Natural killer cell treated with Interleukin-12 subunit alpha and Interleukin-12 subunit beta and Interleukin-15 and Interleukin-18, amount 100 ng/mL, for 72 hours (primary cell): ENCODE measurements at places on chromosomes 2 and 18.

GRCh38 chr2:43162511-43162776 lies 64.0 kb downstream of the ZFP36L2 start:
- no peak for DNase-seq

GRCh38 chr18:57771626-57772025 lies 31.5 kb downstream of the ATP8B1 start:
- no peak for DNase-seq

DNA sequence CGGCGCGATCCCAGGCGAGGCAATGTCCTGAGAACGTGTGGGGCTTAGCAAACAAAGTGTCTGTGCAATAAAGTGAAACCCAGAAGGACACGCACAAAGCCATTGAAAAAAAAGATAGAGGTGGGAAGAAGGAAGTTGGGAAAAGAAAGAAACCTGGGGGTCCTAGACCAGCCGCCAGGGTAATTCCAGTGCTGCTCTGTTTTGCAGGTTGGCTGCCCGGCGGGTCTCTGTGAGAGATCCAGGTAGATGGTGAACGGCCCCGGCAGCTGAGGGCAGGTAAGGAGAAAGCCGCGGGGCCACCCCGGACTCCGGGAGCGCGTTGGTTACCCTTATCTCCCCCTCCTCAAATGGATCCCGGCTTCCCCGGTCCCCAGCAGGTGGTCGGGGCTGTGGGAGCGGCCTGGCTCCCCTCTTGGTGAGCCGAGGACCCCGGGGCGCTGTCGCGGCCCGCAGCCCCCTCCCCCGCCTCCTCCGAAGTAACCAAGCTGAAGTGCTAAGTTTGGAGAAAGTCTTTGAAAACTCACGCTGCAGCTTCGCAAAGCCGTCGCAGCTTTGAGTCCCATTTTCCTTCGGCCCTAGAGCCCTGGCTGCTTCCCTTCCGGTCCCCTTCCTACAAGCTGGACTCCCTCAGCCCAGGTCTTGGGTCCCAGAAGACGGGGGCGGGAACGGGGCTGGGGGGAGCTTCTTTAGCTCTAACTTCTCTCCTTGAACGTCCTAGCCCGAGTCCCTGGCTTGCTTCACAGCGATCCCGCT lies 588 bp downstream of the OTX1 start:
- no peak for DNase-seq

DNA sequence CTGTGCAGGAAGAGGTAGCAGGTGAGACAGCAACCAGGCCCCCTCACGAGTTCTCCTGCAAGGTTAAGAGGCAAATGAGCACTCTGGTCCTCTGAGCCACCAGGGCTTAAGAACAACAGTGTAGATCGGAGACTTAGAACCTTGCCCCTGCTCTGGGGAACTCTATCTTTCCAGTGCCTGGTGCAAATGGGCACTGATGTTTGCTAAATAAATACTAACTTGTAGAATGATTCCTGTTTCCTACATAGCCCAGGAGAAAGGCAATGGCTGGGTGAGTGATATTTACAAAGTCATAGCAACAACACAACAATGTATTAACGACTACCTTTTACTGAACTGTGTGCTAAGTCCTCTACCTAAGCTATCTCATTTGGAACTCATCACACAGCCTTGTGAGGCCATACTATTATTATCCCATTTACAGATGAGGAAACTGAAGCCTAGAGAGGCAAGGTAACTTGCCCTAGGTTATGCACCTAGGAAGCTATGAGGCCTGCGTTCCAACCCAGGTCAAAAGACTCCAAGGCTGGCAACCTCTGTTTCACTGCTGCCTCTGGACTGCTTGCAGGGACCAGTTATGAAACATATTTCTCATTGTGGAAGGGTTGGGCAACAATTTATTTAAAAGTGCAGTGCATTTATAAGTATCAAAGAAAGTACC lies 4.3 kb downstream of the ATP8B1 start:
- DNase-seq: no peak

GRCh38 chr18:66638856-66639629 lies 35.2 kb upstream of the CDH19 start:
- DNase-seq: no peak

- DNase-seq: no peak
Measured at GRCh38 chr2:157726946-157727345, 98.3 kb upstream of the ACVR1C start.

GRCh38 chr2:119638685-119639554 lies 40.1 kb upstream of the TMEM177 start:
- no peak for DNase-seq

GRCh38 chr2:74603282-74604000 lies 44.7 kb downstream of the M1AP start:
- no peak for DNase-seq

DNA sequence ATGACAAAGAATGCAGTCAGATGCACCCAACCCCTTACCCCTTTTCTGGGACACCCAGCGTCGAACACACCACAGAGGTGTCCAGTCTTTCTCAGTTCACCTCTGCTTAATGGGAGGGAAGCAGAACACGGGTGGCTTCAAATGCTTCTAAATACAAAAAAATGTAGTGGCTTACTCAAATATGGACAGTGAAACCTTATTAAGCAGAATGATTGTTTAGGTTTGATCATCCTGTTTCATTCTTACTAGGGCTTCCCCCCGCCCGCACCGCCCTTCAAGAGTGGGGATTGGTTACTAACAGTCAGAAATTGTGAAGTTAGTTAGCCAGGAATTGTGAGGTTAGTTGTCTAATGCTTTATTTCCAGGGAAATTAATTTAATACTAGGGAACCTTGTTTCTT lies 21.6 kb downstream of the ATG16L1 start:
- DNase-seq: no peak

- DNase-seq: no peak
Measured at GRCh38 chr18:12006488-12006840, 25.2 kb downstream of the IMPA2 start.

GRCh38 chr2:25664183-25664964 lies 9.0 kb downstream of the DTNB start:
- DNase-seq: no peak

DNA sequence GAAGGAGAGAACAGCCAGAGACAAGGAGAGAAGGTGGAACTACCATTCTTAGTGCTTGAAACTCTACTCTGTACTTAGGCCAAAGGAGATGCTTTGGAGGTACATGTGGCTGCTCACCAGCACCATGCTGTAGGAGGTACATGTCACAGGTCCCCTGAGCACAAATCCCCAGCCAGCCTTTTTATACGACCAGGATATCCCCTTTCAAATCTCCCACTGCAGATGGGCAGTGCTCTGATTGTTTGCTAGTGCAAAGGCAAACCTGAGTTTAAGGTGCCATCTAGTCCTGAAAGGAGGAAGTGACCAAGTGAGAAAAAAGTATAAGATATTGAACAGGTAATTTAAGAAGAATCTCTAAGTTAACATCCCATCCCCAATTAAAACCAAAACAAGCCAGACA lies 17.1 kb upstream of the TTC21B start:
- DNase-seq: no peak

DNA sequence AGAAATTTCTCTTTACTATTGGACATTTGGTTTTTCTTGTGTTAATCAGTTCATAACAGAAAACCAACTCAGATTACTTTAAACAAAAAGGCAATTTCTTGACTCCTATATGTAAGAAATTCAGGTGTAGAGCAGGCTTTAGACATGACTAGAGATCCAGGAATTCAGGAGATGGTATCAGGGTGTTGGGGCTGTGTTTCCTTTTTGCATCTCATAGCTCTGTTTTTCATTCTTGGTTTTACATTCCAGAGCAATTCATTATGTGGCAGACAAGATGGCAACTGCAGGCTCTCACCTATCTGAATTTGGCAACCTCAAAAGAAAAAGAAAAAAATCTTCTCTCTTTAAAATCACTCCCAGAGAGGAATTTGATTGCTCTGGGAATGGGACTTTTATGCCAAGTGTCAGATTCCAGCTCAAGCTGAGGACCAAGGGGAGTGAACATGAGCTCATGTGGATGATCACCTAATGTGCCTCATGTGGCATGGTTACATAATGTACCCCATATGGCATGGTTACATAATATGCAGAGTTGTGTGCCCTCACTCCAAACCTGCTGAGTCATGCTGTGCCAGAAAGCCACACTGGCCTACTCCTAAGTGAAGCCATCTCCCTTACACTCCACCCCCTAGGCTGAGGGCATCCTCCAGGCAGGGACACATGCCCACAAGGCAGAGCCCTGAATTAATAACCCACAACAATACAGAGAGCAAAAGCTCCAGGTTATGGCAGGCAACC lies 282.7 kb downstream of the MBD2 start:
- no peak for DNase-seq

- DNase-seq: no peak
Measured at GRCh38 chr2:95700519-95700918, 108.7 kb downstream of the TRIM43 start.

GRCh38 chr2:218861645-218862318 lies 2.2 kb downstream of the WNT6 start:
- DNase-seq: no peak

DNA sequence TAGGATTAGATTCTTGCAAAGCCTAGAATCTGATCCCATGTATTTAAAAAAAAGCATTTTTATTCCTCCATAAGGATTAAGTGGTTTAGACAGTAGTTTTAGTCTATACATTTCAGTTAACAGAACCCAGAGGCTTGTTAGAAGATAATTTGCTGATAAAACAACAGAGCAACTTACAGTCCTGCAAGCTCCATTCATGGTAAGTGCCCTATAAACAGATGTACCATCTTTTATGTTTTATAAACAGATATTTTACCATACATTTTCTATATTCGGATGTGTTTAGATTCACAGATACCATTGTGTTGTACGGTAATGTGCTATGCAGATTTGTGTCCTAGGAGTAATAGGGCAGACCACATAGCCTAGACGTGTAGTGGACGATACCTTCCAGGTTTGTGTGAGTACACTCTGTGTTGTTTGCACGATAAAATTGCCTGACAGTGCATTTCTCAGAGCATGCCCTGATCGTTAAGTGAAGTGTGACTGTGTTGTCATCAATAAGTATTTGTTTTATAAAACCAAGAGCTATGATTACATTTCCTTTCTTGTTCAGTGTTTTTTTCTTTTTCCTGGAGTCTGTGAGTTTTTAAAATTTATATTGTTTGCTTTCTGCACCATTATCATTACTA lies 54.2 kb downstream of the CERS6 start:
- DNase-seq: no peak

- DNase-seq: no peak
Measured at GRCh38 chr2:232633413-232634205, at the start of gene EFHD1. TSS of gene EFHD1 (plus strand) at chr2:232633604. CDS start at chr2:232633705, 101 bp downstream.

DNA sequence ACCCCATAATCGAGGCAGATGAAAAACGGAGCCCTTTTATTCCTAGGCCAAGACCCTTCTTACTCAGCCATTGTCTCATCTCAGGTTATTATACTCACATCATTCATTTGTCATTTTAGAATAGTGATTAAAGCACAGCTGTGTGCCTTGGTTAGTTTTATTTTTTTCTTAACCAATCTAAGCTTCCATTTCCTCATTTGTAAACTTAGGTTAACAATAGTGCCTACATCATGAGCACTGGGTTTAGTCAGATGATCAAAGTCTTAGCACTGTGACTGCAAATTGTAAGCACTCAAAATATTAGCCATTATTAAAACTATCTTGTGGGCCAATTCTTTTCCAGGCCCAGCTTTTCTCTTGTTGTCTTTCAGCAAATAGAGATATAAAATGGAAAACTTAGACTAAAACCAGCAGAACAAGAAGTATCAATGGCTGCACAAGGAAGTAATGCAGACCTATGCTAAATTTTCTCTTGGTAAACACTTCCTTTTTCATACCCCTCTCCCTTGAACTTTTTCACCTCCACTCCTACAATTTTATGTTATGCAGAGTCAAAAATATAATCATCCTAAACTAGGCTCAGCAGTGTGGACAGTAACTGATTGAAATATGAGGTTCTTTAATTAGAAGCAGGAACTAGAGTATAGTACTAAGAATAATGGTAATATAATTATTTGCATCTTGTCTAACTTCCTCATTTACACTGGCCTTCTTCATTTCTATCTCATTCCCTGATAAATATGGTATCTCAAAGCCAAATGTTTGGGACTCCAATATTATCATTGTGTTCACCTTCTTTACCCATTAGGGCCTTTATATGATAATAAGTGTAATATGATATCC lies 21.5 kb upstream of the GALNT3 start:
- no peak for DNase-seq

DNA sequence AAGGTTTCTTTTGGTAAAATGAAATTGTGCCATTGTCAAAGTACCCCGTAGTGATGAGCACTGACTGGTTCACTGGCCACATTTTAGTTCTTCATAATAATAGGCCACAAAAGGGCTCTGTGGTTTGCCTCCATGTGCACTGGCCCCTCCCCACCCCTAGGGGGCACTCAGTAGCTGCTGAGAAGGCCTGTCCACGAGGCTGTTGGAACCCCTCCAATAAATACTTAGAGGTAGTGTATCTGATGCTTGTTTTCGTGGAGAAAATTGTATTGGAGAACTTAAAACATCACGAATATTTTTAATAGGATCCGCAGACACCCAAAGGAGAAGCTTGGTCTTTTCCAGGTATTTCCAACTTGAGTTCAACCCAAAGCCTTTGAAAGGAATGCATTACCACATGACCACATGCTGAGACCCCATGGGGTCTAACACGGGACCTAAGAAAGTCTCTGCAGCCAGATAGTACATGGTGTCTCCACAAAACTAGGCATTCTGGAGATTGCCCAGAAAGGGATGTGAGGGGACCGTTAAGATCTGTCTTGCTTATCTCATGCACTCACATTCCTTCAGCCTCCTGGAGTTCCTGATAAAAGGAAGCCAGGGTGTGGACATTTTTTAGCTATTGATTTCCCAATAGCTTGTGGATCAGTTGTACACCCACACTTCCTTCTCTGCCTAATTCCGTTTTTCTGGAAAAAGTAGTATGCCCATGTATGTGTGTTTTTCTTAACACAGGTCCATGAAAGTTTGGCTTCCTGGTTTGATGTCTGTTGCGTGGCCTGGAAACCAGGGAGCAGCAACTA lies 28.5 kb upstream of the NOSTRIN start:
- no peak for DNase-seq

GRCh38 chr2:178863130-178863855 lies 56.1 kb upstream of the TTN start:
- DNase-seq: no peak

- no peak for DNase-seq
Measured at GRCh38 chr2:9533663-9534062, 22.0 kb downstream of the ADAM17 start.

DNA sequence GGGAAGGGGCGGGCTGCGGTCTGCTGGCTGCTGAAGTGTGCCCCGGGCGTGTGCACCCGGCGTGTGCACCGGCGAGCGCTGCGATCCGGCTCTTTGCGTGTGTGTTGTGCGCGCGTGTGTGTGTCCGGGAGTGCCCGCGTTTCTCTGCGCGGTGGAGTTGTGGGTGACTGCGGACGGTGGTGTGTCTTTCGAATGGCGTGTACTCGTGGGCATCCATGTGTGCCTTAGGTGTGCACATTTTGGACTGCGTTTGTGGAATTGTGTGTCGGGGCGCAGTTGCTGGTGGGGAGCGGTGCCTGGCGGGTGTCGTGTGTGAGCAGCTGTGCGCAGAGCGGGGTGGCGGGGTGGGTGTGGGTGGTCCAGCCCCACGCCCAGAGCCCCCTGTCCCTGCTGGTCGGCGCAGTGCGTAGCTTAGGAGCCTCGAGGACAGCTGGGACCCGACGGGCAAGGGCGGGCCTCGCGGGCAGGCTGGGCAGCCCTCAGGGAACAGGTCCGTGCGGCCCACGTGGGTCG lies 533 bp downstream of the HPCAL1 start:
- no peak for DNase-seq

GRCh38 chr2:71790226-71791060 lies 337.1 kb downstream of the DYSF start:
- no peak for DNase-seq
